Activated CD8-positive, alpha-beta memory T cell treated with anti-CD3 and anti-CD28 coated beads, Interleukin-2, amount 10 ng/mL, durations not matched to agents 7 days and 5 days (primary cell): ENCODE measurements at places on chromosomes 7 and 10. TPM values are rescaled to one million over a fixed set of nuclear protein-coding genes. Genes with fewer than 3 reads are reported as not detected.

Gene AGBL3
- total RNA-seq = 2.4 TPM

Gene FRAT1
- 5.7 TPM for total RNA-seq

Gene FGF8
- not detected for total RNA-seq

Gene HECW1
- total RNA-seq = not detected
